ENCODE measurements at places on chromosomes 6 and 20.

DNA sequence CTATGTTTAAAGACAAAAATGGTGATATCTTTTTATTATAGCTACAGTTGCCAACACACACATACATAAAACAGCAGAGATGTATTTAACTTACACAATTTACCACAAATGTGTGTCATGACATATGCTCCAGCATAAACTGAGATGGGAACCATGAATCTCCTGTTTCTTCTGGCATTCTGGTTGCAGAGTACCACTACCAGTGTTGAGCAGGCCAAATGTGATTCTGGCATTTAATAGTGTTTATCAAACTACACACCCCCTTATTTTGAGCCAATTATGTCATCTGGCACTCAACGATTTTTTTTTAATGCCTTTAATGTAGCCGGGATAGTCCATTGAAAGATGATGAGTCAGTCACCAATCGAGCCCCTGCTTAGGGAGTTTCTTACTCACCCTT lies 59.0 kb upstream of the TPD52L1 start:
- no peak for DNase-seq

GRCh38 chr20:39853050-39853449 lies 836.0 kb downstream of the MAFB start:
- DNase-seq, result no peak

- no peak for DNase-seq
Measured at GRCh38 chr6:166752097-166752496, 125.0 kb upstream of the RPS6KA2 start.

- no peak for DNase-seq
Measured at GRCh38 chr6:1644516-1645060, 34.9 kb downstream of the FOXC1 start.

DNA sequence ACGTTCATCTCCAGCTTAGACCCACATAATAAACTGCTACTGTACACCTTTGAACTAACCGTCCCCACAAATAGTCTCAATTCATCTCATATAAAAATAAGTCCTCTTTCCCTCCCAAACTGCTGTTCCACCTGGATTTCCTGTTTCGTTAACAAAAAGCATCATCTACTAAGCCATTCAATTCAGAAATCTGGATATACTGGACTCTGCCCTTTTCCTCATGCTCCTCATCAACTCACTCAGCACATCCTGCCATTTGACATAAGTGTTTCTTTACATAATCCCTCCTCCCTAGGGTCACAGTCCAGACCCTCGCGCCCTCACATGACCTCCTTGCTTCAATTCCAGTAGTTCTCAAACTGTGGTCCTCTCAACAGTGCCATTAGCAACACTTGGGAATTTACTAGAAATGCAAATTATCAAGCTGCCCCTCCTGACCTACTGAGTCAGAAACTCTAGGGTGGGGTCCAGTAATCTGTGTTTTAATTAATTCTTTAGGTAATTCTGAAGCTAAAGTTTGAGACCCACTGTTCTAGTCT lies 4.5 kb downstream of the MKKS start:
- no peak for DNase-seq

GRCh38 chr6:5606546-5606945 lies 345.2 kb downstream of the FARS2 start:
- no peak for DNase-seq

GRCh38 chr20:45975686-45976085 lies 3.7 kb upstream of the ZNF335 start:
- DNase-seq, result no peak

GRCh38 chr6:33405386-33405940 lies 5.4 kb upstream of the PHF1 start:
- no peak for DNase-seq

DNA sequence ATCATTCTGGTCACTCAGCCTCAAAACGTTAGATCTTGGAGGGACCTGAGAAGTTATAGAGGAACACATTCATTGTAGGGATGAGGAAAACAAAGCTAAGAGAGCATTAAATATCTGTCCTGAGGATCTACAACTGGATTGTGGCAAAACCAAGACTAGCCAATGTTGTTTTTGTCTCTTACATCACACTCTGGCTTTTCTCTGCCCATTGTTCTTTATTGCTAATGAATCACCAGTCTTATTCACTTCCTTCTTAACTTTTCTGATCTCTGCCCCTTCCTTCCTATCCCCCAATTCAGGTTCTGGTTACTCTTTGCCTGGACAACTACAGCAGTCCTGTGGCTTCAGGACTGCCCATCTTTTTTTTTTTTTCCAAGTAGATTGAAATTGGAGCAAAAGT lies 57.0 kb upstream of the PREP start:
- no peak for DNase-seq

DNA sequence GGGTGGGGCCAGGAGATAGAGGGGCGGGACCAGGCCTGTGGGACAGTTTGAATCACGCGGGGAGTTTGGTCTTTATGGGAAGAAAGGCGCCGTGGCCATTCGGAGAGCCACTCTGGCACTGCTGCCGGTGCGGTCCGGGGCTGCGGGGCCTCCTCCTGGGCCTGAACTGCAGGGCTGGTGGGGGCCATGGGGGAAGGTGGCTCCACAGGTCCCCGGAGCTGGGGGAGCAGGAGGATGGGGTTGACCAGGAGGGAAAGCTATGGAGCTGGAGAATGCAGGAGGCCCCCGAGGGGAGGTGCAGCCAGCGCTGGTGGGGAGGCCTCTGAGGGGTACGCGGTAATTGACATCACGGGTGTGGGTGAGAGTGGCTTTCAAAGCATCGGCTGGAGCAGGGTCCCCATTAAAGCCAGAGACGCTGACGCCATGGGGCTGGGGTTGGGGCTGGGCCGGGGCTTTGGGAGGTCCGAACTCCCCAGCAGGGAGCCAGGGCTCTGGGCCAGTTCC lies 1.8 kb upstream of the BHLHE23 start:
- no peak for DNase-seq

- DNase-seq, result no peak
Measured at GRCh38 chr6:142842418-142843261, 102.3 kb downstream of the HIVEP2 start.

GRCh38 chr6:1364791-1365190 lies 24.6 kb upstream of the FOXF2 start:
- no peak for DNase-seq

DNA sequence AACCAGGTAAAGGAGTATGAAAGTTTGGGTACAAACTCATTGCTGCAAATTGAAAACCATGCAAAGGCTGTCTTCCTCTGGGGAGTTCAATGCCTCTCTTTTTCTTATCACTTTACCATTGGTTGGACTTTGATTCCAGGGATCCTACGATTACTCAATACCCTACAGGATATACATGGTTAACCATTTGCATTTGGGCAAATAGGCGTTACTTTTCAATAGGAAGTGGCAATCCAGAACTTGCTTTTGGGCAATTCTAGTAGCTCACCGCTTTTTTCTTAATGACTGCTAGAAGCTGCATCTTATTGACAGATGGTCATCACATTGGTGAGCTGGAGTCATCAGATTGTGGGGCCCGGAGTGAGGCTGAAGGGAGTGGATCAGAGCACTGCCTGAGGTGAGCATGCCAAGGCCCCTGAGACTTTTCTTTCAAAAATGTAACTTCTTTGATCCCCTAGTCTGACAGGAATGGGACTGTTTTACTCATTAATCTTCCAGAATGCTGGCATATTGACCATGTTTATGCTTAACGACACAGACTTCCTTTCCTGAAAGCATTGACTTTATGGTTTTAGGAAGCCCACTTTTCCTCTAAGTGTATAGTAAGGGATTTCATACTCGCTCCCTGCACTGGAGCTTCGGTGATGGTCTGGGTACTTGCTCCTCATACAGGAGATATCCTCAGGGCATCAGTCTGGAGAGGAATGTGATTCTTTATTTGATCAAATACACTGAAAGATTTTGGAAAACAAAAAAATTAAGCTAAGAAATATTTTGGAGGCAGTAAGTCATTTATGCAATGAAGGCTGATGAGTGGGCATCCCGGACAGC lies at the start of gene CCR6:
CCR6 (plus strand) TSS at position 270 of the 831 bp plus-strand sequence. CDS start 13,039 bp downstream, outside the sequence.
- DNase-seq, result no peak

GRCh38 chr6:62367601-62368000 lies 81.6 kb upstream of the KHDRBS2 start:
- no peak for DNase-seq

DNA sequence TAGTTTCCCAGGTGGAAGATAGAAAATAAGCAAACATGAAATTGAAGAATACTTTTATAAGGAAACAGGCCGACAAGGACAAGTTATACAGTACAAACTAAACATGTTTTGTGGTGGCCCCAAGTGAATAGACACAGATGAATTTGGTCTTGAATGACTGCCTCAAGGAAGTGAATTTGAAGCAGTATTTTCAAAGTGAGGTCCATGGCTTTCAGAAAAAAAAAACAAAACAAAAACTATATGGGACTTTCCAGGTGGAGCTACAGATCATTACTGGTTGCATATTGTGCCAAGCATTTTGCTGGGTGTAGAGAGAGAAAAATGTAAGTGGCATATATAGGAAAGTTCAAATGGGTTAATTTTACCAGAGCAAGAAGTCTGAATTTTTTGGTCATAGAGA lies 68.8 kb downstream of the CYB5R4 start:
- DNase-seq, result no peak

DNA sequence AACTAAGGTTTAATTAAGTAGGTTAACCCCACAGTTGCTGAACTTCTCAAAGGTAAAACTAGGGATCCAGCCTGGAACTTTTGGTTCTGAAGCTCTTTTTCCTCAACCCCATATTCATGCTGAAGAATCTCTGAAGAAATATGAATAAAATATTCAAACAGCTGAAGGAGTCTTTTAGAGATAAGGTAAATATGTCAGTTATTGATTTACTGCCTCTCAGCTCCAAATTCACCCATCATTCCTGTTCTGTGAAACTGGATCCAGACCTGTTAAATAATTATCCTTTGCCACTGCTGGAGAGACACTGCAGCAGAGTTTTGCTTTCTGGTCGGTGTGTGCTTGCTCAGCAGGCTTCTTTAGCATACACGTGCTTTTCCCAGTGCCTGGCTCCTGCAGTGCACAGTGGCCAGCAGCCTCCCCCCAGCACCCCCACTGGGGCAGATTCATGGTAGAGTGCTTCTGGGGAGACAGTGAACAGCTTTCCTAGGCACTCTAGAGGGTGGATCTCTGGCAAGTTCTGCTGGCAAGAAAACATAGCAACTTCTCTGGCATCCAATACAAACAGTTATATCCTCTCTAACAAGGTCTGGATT lies 62.0 kb upstream of the BCLAF1 start:
- no peak for DNase-seq

DNA sequence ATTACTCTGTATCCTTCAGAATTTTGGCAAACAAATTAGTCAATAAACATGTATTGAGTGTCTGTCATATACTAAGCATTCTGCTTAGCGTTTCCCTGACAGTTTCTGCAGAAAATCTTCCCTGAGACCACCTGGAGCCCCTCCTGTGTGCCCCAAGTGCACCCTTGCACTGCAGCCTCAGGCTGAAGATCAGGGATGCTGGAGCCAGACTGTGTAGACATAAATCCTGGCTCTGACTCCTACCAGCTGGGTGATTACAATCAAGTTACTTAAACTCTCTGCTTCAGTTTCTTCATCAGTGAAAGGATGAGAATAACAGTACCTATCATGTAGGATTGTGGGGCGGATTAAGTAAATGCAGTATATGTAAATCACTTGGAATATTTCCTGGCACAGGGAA lies 53.4 kb upstream of the VSTM2L start:
- no peak for DNase-seq

DNA sequence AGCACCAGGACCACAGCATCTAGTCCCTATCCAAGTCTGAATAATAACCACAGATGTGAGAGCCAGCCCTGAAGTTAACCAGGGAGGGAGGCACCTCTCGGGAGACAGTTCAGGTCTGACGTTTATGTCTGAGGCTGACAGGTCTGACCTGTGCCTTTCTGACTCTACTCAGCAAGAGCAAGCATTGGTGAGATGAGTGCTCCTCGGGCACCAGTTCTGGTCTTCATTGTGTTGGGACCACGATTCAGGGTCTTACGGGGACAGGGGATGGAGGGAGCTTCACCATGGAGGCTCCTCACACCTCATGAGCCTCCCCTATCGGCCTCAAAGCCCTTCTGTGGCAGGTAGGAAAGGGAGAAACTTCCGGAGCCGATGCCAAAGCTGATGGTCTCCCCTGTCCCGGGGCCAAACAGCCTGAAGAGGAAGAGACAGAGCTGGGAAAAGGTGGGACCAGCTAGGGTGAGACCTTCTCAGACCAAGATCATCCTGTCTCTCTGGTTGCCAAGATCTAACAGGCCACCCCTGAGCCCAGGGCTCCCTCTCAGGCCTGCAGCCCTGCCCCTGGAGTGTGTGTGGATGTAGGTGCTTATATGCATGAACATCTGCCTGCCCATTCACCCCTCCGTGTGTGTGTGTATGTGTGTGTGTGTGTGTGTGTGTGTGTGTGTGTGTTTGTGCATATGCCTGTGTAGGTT lies 170.5 kb downstream of the VEGFA start:
- no peak for DNase-seq

DNA sequence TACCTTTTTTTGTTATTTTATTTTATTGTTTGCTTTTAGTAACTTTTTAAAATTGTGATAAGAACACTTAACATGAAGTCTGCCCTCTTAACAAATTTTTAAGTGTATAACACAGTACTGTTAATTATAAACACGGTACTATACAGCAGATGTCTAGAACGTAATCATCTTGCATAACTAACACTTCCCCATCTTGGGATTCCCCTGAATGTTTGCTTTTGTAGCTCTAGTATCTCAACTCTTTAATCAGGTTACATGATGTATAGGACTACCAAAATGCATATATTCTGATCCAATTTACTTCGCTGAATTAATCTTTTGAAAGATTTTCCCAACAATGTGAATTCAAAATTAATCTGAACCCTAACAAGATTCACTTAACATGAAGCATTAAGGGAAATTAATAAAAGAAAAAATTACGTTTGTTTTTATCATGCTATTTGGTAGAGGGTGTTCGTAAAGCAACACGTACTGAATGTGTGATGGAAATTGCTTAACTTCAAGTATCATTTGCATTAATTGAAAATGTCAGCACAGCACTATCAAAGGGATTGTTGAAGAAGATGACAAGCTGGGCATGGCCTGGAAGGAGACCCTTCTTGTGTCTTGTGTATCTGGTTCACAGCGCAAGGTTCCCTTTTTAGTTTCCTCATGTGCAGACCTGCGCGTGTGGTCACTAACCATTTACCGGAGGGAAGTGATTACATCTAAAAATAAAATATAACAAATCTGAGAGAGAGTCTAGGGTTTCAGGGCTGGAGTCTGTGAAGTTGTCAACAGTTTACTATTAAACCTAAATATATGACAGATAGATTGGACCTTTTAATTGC lies 15.2 kb downstream of the COL19A1 start:
- DNase-seq, result no peak

- no peak for DNase-seq
Measured at GRCh38 chr6:3133515-3133914, 15.0 kb downstream of the BPHL start.

DNA sequence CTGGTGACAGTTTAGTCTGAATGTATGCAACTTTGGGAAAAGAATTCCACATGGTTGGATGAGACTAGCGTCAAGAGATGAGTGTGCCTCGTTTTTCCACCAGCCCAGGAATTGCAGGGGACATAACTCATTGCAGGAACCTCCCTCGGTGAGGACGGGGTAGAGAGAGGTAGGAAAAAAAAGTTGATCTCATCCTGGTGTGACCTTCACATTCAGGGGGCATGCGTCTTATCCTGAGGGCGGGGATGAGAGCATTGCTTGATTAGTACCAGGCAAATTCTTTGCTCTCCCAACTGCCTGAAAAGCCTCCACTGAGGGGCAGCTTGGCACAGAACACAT lies 11.8 kb downstream of the TLDC2 start:
- DNase-seq, result no peak

GRCh38 chr20:64053841-64054661 lies 4.6 kb upstream of the SOX18 start:
- no peak for DNase-seq
